ENCODE measurements at places on chromosomes 6 and 20.
A peak's percentile ranks its signal among the peaks of the same experiment; 100 is the strongest.

DNA sequence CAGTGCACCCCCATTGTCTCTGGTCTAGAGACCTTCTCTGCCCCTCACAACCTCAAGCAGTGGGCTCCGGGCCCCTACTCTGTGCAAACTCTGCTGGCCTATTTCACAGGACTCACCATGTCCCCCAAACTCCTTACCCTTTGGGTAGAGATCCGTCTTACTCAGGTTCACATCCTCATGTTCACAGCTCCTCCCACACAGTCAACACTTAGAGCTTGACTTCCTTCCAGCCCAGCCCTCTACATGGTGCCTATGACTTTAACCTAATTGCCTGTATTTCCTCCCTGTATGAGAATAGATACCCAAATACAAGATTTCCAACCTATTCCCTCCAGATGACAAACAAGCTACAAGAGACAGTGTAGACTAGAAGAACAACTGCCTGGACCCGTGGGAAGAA, 528.6 kb upstream of the JARID2 start:
- DNase-seq: no peak

DNA sequence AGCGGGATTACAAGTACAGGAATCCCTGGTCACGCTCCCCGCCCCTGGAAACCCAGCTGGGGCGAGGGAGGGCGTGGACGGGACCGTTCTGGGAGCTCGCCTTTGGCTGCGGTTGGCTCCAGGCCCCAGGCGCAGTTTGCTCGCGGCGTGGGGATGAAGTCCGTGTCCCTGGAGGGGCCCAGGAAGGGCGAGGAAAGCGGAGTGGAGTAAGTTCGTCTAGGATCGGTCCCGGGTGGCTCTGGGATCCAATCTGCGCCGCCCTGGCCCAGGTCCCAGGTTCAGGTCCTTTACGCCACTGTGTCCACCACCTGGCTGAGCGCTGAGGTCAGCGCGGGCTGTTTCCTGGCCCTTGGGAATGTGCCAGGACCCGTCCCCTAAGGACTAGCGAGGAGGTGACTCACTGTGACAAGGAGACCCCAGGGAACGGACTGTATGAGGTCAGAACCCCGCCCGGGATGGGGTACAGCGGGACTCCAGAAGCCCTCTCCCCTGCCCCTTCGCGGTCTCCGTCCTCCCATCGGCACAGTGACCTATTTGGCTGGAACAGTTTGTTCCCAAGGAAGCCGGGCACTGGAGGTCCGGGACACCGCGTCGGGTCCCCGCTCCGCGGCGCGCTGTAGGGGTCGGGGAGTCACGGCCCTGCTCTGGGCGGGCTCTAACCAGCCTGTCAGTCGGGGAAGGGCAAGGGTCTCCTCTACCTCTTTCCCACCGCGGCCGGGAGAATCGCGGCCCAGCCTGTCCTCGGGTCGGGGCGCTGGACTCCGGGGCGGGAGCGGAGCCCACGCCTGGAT, 724 bp downstream of the CDKN1A start:
- no peak for DNase-seq

- no peak for DNase-seq
Measured at GRCh38 chr6:31321820-31322219, 35.2 kb downstream of the HLA-B start.

- no peak for DNase-seq
Measured at GRCh38 chr20:2917266-2917665, 44.0 kb downstream of the PTPRA start.

DNA sequence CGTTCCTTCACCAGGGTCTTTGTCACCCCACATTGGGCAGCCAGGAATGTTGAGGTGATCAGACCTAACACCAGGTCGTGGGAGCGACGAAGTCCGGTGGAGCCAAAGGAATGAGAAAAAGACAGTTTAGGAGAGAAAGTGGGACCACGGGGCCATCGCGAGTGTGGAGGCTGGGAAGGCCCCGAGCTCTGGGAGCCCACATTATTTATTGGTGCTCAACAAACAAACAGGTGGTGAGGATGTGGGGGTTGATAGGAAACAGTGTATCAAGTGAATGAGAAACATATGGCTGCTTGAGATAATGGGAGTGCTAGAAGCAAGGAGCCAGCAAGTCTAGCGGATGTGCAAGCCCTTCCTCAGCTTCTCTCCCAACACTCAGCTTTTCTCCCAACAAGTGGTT, 287.1 kb upstream of the SGK1 start:
- DNase-seq: no peak

DNA sequence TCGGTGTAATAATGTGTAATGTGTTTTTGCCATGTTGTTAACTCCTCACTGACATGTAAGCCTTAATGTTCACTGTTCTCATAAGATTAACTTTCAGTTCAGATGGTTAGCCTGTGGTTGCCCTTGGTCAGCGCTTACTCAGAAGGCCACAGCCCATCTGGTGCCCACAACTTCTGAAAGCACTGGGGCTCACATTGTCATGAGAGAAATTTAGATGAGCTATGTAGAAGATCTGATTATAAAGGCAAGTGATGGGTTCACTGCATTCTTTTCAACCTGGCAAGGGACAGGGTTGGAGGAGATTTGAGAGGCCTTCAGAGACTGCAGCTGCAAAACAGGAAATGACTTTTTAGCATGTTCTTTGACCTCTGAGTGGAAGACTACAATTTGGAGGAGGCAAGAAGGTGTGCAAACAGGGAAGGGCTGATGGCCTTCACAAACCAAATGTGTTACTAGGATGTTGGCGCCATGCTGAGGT, 242.3 kb upstream of the SUPT3H start:
- DNase-seq: no peak

DNA sequence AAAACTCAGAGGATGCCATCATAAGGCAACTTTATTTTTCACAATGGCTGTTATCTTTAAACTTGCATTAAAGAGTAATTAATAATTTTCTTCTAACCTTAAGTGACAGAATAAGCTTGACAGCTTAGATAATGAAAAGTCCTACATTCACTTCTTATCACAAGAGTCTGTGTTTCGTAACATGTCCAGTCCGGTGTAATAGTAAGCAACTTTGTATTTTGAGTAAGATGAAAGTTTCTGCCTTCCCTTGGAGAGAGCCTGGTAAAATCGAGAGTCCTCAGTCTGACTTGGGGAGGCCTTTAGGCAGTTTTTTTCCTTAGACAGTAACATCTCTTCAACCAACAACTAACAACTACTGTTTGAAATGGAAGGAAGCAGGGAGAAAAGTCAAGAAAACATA, 195.6 kb downstream of the GRM1 start:
- no peak for DNase-seq

DNA sequence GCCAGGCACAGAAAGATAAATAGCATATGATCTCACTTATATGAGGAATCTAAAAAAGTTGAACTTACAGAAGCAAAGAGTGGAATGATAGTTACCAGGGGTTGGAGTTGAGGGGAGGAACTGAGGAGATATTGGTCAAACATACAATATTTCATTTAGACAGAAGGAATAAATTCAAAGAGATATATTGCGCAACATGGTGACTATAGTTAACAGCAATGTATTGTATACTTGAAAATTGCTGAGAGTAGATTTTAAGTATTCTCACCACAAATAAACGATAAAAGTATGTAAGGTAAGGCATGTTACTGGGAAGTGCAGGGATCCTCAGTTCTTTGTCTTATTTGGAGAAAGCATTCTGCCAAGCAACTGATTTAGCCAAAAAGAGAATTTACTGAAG, 171.9 kb downstream of the LMBRD1 start:
- DNase-seq: no peak

DNA sequence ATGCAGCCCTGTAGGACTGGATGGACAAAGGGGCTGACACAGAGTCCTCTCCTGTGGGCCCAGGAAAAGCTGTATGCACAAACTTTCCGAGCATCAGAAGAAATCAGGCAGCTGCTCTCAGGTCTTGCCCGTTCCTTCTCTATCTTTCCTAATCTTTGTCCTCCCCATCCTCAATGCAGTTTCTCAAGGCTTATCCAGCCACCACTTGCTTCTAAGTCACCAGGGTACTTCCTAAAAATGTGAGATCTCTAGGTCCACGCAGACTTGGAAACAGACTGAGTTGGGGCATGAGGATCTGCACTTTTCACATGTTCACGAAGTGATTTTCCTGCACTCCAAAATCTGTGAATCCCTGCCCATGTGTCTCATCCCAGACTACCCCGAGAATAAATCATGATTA, 394.5 kb upstream of the SLC35B3 start:
- DNase-seq: no peak

DNA sequence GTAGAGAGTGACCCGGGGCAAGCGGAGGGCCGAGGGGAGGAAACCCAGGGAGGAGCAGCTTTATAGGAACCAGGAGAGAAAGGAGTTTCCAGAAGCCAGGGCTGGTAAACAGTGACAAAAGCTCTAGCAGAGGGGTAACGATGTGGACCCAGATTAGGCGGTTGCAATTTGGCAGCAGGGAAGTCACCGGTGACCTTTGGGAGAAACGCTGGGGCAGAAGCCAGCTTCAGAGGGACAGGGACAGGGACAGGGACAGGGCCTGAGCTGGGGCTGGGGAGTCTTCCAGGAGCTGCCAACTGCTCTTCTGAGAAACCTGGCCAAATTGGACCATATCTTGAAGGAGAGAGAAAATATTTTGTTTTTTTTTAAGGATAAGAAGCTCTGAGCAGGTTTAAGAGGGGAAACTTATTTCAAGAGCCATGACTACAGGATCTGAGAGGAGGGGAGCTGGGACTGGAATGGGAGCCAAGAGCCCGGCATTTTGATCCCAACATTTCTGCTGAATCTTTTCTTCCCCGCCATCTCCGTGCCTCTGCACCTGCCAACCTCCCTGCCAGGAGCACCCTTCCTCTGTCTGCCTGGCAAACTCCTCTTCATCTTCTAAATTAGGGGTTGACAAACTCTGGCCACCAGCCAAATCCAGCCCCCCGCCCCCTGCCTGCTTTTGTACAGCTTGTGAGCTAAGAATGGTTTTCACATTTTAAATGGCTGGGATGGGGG, 22.6 kb upstream of the PREX1 start:
- DNase-seq: no peak

- DNase-seq: peak; percentile 48
Measured at GRCh38 chr6:32796848-32797776, 19.7 kb downstream of the HLA-DOB start.
